ENCODE measurements at places on chromosomes 5 and 9. TPM values are rescaled to one million over a fixed set of nuclear protein-coding genes. Genes with fewer than 3 reads are reported as not detected.

- no peak for DNase-seq
Measured at GRCh38 chr9:78131969-78132700, 100.5 kb upstream of the GNAQ start.

The TGFBI gene
- polyA plus RNA-seq = 218 TPM

The HK3 gene
- polyA plus RNA-seq = 0.45 TPM

The ZBTB6 gene
- polyA plus RNA-seq = 14.0 TPM

All from renal cortex interstitium (tissue), 15 donors.